ENCODE measurements at places on chromosomes 3 and 15.

- no peak for DNase-seq
Observed at GRCh38 chr3:100053951-100054620, 60.2 kb downstream of the FILIP1L start.

DNA sequence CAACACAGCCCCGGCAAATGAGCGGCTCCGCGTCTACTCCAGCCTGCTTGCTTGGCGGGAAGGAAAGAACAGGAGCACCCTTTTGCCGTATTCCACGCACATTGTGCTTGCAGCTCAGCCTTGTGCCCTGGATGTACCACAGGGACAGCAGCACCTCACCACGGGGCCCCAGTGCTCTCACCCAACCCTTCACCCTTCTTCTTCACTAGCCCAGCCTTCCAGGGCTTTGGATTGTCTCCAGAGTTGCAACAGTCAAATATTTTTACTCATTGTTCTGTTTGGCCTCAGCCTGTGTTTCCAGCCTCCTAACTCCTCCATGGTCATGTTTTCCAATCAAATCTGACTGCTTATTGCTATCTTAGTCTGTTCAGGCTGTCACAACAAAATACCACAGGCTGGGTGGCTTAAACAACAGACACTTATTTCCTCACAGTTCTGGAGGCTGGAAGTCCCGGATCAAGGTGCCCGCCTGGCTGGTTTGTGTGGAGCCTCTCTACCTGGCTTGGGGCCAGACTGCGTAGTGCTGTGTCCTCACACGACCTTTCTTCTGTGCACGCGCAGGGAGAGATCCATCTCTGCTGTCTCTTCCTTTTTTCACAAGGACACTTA lies 79.2 kb upstream of the ABHD17C start:
- peak; percentile 65 for DNase-seq

- peak; percentile 40 for DNase-seq
Observed at GRCh38 chr3:24773798-24774197, 279.1 kb upstream of the THRB start.

- DNase-seq = no peak
Observed at GRCh38 chr3:46095307-46095706, 68.0 kb upstream of the XCR1 start.

GRCh38 chr3:52097851-52098507 lies 41.6 kb upstream of the DUSP7 start:
- DNase-seq = no peak

DNA sequence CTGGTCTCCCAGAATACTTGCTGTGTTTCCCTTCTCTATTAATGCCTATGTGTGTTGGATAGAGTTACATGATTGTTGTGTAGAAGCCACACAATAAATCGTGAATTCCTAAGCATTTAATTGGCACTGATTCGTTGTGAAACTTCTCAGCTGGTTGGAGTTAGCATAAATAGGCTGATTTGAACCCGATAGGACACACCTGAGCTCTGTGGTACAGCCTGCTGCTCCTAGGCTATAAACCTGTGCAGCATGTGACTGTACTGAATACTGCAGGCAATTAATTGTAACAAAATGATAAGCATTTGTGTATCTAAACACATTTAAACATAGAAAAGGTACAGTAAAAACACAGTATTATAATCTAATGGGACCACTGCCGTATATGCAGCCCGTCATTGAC lies 4.9 kb downstream of the ACAD11 start:
- no peak for DNase-seq

GRCh38 chr15:54150255-54150654 lies 172.0 kb downstream of the UNC13C start:
- DNase-seq = no peak

DNA sequence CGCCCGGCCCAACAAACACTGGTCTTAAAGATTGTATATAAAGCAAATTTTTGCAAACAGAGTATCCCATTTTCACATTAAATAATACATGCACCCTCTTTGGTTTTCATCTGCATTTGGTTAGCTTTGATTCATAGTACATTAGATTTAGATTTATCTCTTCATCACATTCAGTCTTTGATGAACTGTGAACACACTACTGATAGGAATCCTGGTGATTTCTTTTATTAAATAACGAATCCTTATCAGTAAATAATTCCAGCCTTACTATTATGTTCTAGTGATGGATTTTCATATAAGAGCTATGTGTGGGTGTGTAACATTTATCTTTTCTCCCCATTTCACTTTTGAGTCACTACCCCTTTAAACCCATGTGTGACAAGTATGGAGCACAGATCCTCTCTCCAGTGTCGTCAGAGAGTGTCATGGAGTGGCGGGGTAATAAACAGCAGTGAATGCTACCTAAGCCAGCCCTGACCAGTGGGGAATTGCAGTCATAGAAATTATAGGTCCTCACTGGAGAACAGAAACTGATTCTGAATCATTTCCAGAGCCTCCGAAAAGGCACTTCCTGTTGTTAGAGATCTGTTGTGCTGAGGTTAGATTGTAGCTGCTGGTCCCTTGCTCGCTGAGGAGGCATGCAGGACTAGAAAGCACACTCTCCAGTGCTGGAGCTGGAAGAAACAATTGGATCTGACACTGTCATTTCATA lies 22.0 kb downstream of the SLC7A14 start:
- peak; percentile 41 for DNase-seq

All from GM03348 (cell line).